ENCODE measurements at places on chromosomes 13 and 19. TPM values are rescaled to one million over a fixed set of nuclear protein-coding genes. Genes with fewer than 3 reads are reported as not detected.

- DNase-seq, result peak; percentile 68
These were observed 24.2 kb downstream of the RANBP3 start for GRCh38 chr19:5953680-5954213.

Gene PRKACA
- 145 TPM for polyA plus RNA-seq

DNA sequence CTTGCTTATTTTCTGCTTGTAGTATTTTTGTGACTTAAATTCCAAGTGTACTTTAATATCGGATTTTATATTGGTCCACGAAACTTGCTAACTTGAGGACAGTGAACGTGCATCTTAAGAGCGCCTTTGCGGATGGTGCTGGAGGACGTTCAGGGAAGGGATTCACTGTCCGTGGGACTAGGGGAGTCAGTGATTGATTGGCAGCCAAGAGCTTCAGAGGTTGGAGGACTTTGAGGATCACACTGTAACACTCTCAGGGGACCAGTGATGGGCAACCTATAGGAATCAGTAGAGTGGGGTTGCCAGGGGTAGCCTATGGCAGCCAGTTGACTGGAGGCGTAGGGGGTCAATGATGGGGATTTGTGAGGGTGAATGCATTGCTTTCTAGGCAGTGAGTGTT is 516 bp downstream of the ZNF175 start:
- no peak for DNase-seq

DNA sequence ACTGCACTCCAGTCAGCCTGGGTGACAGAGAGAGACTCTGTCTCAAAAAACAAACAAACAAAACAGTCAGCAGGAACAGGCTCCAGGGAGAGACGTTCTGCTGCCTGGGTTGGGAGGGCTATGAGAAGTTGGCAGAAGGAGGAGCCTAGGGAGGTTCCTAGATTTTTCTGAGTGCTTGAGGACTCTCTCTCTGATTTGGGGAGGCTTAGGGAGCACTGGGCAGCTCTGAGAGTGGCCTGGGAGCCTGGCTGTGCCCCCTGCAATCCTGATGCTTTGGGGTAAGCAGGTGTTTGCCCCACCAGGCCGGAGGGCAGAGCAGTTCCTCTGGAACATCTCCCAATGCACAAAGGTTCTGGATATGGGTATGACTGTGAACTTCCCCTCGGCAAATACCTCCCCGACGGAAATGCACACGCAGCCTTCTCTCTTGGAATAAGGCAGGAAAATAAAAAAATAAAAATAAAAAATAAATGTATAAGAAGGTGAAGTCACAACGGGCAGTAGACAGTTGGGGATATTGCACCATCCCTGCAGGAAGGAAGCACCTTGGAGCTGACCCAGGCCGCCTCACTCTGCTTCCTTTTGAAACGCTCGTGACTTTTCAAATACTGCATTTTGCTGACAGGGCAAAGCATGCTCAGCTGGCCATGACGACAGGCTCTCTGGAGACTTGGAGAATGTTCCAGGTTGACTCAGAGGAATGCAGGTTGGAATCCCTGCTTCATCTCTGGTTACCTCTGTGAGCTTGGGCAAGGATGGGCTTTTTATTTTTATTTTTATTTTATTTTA is 26.5 kb upstream of the HOMER3 start:
- DNase-seq, result peak; percentile 67

GRCh38 chr13:36981156-36981743 is 17.9 kb downstream of the ALG5 start:
- no peak for DNase-seq

Gene MBD3L3
- polyA plus RNA-seq, result not detected

DNA sequence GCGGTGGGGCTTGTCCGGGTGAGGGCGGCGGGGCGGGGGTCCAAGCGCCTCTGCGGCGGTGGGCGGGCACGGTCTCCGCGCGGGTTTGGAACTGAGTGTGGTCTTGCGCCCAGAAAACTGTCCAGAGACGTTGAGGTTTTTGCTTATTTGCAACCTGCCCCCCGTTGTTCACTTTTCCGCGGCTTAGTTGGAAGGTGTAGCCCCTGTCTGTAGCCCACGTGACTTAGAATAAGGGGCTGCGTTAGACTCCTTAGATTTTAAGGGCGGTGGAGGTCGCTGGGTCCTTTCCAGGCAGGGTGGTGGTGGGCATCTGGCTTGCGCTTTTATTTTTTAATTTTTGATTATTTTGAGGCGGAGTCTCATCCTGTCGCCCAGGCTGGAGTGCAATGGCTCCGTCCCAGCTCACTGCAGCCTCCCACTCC is 748 bp downstream of the RPS15 start:
- DNase-seq, result no peak

Gene TTC9B
- 0.51 TPM for polyA plus RNA-seq

DNA sequence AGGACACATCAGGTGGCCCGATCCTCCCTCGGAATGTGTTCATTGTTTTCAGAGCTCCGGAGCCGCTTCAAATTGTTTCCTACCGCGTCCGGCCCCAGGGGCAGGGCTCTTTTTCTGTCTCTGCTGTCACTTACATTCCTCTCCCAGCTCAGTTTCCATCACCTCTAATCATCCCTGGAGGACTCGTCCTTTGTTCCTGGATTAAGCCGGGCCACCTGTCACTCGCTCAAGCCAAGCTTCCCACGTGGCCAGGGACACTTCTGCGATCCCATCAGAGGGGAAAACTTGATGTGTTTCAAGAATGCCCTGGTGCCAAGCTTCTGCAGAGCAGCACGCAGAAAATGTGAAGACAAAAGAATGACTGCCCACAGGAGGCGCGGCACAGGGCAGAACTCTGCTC is 13.5 kb downstream of the IL17D start:
- no peak for DNase-seq

GRCh38 chr19:29212356-29212647 is 649 bp downstream of the UQCRFS1 start:
- DNase-seq, result no peak

GRCh38 chr13:107518780-107519179 is 696.6 kb downstream of the LIG4 start:
- no peak for DNase-seq

Gene ZNF468
- polyA plus RNA-seq, result 30.6 TPM

DNA sequence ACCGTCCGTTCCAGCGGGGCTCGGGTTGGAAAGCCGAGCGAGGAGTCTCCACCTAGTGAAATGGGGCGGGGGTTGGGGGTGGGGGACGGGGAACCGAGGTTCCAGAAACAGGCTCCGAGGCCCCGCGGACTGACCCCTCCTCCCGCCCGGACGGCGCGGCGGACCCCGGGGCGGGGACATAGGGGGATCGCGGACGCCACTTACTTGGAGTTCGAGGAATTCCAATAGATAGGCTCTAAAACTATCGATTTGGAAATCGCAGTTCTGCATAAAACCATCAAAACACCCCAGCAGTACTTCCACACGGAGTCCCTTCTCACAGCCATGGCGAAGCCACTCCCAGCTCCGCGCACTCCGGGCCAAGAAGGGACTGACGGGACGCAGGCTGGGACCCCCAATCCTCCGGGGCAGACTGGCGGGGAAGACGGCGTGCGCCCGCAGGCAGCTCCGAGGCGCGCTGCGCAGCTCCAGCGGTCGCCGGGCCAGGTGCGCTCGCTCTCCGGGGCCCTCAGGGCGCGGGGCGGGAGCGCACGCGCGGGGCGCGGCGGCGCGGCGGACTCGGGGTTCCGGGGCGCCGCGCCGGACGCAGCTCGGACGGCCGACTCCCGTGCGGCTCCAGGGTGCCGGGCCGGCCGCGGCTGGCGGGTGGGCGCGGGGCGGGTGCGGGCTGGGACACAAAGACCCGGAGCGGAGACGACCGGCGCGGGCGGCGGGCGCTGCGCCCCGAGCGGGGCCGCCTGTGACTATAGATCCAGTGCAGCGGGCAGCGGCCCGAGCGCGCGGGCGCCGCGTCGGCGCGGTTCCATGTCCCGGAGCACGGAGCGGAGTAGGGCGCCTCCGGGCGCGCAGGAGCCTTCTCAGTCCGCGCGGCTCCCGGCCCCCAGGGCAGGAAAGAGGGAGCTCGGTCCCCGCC is 567 bp downstream of the EFNB2 start:
- DNase-seq, result peak; percentile 35

DNA sequence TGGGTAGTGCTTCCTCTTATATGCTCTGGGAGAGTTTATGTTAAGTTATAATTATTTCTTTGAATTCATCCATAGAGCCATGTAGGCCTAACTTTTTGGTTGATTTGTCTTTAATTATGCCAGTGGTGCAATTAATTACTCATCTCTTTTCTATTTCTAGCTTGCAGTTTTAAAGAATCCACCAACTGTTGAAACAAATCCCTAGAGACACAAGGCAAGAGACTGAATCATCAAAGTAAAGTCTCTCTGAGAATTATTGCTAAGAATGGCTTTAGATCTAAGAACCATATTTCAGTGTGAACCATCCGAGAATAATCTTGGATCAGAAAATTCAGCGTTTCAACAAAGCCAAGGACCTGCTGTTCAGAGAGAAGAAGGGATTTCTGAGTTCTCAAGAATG is 5.9 kb upstream of the ZNF551 start:
- no peak for DNase-seq

Measured in adrenal gland (tissue), 19 donors.